ENCODE measurements at places on chromosomes 13 and 19.
A peak's percentile ranks its signal among the peaks of the same experiment; 100 is the strongest.

DNA sequence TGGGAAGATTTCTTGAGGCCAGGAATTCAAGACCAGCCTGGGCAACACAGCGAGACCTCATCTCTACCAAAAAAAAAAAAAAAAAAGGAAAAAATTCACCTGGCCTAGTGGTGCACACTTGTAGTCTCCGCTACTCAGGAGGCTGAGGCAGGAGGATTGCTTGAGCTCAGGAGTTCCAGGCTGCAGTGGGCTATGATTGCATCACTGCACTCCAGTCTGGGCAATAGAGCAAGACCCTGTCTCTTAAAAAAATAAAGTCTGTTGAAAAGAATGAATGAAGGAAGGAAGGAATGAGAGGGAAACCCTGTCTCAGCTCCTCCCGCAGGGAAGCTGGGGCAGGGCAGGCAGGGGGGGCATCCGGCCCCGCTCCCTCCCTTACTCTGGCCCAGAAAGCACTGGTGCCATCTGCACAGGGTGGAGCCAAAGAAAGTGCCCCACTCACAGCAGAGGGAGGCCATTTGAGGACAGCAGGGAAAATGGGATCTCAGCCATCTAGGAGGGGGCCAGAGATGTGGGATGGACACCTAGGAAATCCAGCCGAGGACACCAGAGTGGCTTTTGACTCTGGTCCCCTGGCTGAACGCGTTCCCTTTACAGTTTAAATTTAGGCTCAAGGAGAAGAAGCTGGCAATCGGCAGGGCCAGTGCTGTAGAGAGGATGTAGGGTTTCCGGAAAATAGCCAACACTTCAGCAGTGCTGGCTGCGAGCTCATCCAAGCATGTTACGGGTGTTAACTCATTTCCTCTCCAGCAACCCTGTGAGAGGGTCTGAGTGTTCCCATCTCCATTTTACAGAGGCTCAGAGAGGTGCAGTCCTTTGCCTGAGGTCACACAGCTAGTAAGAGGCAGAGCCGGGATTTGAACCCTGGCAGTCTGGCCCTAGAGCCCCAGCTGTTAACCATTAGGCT is 3.6 kb upstream of the HPN start:
- H3K27ac ChIP-seq, result no peak overlapping the region
- no peaks in the 10 kb centered on the region for H3K36me3 ChIP-seq
- DNase-seq, result no peak
- peaks cover 19% of the 10 kb centered on the region for H3K4me1 ChIP-seq
- H3K4me3 ChIP-seq, result no peak overlapping the region

DNA sequence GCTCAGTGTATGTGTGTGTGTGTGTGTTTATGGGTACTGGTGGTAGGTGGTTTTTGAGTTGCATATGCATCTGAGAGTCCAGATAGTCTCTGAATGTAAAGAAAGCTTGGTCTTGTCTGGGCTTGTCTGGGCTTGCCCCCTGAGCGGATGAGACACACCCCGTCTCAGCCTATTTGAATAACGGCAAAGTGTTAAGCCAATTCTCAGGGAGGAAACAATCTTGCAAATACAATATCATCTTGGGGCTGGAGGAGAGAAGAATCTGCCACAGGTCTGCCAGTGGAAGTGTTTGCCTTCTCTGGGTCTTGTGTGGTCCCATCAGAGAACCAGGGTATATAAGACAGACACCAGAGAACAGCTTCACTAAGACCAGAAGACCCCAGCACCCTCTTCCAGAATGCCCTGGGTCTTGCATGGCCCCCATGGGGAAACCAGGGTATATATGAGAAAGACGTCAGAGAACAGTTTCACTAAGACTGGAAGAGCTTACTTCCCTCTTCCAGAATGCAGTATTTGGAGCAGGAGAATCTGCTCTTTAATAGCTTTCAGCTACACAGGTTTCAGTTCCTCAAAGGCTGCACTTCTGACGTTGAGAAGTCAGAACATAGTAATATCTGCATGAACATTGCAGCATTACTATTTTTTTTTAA is 13.3 kb downstream of the CD70 start:
- no peaks in the 10 kb centered on the region for H3K27me3 ChIP-seq
- no peaks in the 10 kb centered on the region for H3K36me3 ChIP-seq
- H3K4me1 ChIP-seq, result peaks cover 4% of the 10 kb centered on the region
- H3K27ac ChIP-seq, result no peak overlapping the region
- no peak overlapping the region for H3K4me3 ChIP-seq
- DNase-seq, result no peak

GRCh38 chr19:17555929-17556813 is 722 bp downstream of the COLGALT1 start:
- H3K4me1 ChIP-seq, result peaks cover 14% of the 10 kb centered on the region
- H3K4me3 ChIP-seq, result peak overlapping the region; percentile 82
- DNase-seq, result no peak
- H3K36me3 ChIP-seq, result peaks cover 26% of the 10 kb centered on the region

GRCh38 chr13:20686863-20687579 is 16.5 kb upstream of the IL17D start:
- DNase-seq, result no peak
- no peak overlapping the region for H3K4me3 ChIP-seq
- H3K36me3 ChIP-seq, result peaks cover 3% of the 10 kb centered on the region
- H3K27me3 ChIP-seq, result no peaks in the 10 kb centered on the region

DNA sequence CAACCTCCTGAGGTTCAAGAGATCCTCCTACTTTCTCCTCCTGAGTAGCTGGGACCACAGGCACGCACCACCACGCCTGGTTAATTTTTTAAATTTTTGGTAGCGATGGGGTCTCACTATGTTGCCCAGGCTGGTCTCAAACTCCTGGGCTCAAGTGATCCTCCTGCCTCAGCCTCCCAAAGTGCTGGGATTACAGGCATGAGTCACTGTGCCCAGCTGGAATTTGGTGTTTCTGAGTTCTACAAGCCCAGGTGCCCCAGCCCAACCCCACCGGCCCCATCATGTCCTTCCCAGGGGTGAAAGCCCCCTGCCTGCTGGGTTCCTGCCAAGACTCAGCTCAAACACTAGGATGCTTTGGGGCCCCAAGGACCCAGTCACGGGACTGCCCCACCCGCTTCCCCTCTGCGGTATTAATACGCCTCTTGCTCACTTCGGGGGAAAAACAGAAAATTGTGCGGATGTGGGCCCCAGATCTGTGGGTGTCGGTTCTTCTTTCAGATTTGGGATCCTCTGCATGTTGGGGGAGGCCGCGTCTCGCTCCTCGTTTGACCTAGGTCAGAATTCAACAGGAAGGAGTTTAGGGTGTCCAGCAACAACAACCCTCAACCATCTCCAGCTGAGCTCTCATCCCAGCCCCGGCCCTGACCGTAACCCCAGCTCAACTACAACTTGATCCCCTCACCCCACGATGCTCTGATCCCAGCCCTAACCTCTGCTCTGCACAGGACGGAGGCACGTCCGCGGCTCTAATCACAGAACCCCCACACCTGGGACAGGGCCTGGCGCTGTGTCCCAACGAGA is 3.7 kb upstream of the FCER2 start:
- H3K27ac ChIP-seq, result peak overlapping the region; percentile 82
- H3K27me3 ChIP-seq, result no peaks in the 10 kb centered on the region
- peak overlapping the region; percentile 69 for H3K4me3 ChIP-seq
- peaks cover 21% of the 10 kb centered on the region for H3K4me1 ChIP-seq
- DNase-seq, result peak; percentile 65

DNA sequence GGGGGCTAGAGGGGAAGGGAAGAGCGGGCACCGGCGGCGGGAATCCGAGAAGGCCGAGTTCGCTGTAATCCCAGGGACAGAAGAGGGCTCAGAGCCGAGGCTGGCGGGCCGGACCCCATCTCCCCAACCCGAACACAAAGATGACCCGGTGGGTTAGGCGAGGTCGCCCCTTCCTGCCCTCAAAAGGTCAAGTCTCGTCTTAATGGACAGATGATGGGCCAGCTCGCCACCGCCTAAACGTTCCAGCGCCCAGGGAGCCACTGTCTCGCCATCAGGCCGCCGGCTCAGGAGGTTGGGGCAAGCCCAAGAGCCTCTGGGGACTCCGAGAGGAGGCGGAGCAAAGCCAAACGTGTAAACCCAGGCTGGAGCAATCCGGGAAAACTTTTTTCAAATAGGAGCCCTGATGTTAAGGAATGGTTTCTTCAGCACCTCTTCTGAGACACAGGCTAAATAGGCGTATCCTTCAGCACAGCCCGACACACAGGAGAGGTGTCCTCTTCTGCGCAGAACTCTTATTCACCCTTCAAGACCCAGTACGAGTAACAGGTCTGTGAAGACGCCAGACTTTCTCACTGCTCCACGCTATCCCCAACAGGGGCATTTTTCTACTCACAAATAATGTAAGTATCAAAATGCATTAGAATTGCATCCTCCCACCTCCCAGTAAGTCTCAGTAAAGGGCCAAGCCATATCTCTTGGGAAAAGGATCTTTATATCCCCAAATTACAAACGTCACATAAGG is 6.3 kb upstream of the POU4F1 start:
- no peak overlapping the region for H3K27ac ChIP-seq
- peaks cover 64% of the 10 kb centered on the region for H3K27me3 ChIP-seq
- no peak for DNase-seq
- H3K36me3 ChIP-seq, result peaks cover 6% of the 10 kb centered on the region
- peaks cover 23% of the 10 kb centered on the region for H3K4me1 ChIP-seq

GRCh38 chr13:36665630-36666029 is 8.2 kb upstream of the SERTM1 start:
- no peaks in the 10 kb centered on the region for H3K27me3 ChIP-seq
- no peaks in the 10 kb centered on the region for H3K4me1 ChIP-seq
- no peak overlapping the region for H3K27ac ChIP-seq
- no peak for DNase-seq

DNA sequence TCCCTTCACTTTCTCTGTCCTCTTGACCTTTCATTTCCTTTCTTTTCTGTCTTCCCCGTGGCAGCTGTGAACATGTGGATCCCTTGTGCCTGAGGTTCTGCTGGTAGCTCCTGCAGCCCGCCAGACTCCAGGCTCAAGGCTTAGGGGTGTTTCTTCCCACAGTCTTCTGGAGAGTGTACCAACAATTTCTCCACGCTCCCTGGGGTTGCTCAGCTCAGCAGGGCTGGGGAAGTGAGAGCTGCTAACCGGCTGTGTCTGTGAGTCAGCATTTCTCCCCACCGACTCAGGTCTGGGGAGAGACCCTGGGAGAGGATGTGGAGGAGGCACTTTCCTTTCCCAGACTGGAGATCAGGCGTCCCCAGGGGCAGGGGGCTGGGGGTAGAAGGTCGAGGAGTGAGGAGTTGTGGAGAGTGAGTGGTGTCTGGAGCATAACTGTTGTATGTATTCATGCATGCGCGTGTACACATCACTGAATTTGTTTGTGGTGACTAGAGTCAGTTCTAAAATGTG is 193.6 kb downstream of the KCNRG start:
- peaks cover 2% of the 10 kb centered on the region for H3K36me3 ChIP-seq
- H3K4me3 ChIP-seq, result peak overlapping the region; percentile 56
- peaks cover 4% of the 10 kb centered on the region for H3K27me3 ChIP-seq
- DNase-seq, result no peak
- peaks cover 9% of the 10 kb centered on the region for H3K4me1 ChIP-seq

GRCh38 chr19:3932931-3933810 is at the start of gene NMRK2:
TSS of gene NMRK2 (plus strand) at chr19:3933069. CDS start at chr19:3933672, 603 bp downstream.
- H3K36me3 ChIP-seq, result no peaks in the 10 kb centered on the region
- H3K27ac ChIP-seq, result no peak within 1 kb of the TSS
- peaks cover 10% of the 10 kb centered on the region for H3K27me3 ChIP-seq
- H3K4me1 ChIP-seq, result no peaks in the 10 kb centered on the region
- no peak within 1 kb of the TSS for H3K4me3 ChIP-seq

Data from effector memory CD8-positive, alpha-beta T cell (primary cell).